AG09309 (cell line): ENCODE measurements at places on chromosomes 3 and 15.
A peak's percentile ranks its signal among the peaks of the same experiment; 100 is the strongest.

DNA sequence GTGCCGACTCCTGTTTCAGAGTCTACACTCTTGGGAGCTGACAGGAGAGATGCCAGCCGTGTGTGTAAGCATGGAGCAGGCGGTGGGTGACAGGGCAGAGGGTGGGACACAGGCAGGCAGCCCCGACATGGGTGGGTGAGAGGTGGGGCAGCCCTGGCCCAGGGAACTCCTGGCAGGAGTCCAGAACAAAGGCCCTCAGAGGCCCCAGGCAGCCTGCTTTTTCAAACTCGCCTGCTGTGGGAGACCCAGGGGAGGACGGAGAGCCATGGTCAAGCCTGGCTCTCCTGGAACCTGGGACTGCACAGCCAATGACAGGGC is 29.3 kb upstream of the SLC41A3 start:
- no peak for DNase-seq

GRCh38 chr15:101105059-101105891 is 146.6 kb downstream of the CHSY1 start:
- DNase-seq, result no peak

DNA sequence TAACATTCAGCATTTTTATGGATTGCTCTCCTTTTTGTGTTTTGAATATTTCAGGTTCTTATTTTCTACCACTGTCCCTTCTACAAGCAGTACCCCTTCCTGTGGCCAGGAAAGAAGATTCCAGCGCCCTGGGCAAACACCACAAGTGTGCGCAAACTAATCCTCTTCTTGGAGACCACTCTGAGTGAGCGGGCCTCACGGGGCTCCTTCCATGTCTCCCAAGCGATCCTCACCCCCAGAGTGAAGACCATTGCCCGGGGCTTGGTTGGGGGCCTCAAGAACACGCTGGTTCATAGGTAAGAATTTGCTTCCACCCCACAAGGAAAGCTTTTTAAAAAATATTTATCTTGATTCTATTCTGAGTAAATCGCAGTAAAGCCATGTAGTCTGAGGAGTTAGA is 118.7 kb upstream of the ZBED2 start:
- no peak for DNase-seq

GRCh38 chr15:84795186-84795585 is 22.0 kb upstream of the ALPK3 start:
- DNase-seq, result peak; percentile 5

- no peak for DNase-seq
Measured at GRCh38 chr15:71485094-71485693, 325.2 kb upstream of the NR2E3 start.

GRCh38 chr15:38509152-38509551 is 55.2 kb downstream of the FAM98B start:
- no peak for DNase-seq

- no peak for DNase-seq
Measured at GRCh38 chr3:14991818-14992612, 44.6 kb downstream of the NR2C2 start.

GRCh38 chr15:52005748-52006701 is 13.0 kb upstream of the MAPK6 start:
- no peak for DNase-seq

GRCh38 chr3:106323586-106323985 is 454.8 kb upstream of the CBLB start:
- no peak for DNase-seq

DNA sequence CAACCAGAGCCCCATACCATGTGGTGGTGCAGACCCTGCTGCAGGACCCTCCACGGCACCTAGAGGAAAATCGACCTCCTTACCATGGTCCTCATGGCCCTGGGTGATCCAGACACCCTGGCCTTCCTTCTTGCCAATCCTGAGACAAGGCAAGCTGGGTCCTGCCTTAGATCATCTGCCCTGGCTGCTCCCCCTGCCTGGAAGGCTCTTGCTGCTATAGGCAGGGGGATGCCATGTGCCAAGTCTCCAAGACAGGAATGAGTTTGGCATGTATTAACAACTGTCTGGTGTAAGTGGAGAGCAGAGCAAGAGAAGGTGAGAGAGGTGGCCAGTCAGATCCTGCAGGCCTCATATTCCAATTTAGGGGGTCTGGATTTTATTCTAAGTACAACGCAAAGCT is 7.5 kb downstream of the HEG1 start:
- DNase-seq, result no peak

- no peak for DNase-seq
Measured at GRCh38 chr3:37309921-37310665, 135.7 kb upstream of the LRRFIP2 start.

DNA sequence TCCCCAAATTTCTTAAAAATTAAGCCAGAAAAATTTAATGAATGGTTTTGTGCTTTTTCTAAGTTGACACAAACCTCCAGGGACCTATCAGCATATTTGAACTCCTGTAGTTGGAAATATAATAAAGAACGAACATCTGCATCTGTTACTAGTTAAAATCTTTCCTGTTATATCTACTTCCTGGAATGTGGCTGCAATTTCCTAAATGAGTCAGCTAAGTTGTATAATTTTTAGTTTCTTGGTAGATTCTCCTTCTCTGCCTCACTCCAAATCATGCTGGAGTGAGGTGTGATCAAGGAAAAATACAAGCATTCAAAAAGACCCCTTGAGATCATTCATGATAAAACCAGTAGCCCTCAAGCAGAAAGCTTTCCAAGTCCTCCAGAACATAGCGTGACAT is 106.2 kb upstream of the MCTP2 start:
- peak; percentile 38 for DNase-seq

DNA sequence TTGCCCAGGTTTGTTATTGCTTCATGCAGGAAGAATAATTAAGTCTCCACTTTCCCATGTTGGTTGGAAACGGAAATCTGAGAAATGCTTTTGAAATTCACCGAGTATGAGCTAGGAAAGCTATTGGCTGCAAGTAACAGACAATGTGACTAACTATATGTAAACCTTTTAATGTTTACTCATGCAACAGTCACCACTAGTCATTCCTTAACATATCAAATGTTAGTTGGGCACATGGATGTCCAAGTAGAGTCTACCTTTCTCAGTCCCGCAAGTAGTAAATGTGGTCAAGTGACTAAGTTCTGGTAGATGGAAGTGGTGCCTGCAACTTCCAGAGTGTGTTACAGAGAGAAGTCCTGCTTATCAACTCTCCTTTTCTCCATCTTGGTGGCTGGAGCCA is 52.5 kb downstream of the KLF15 start:
- no peak for DNase-seq

- DNase-seq, result no peak
Measured at GRCh38 chr3:183214277-183214612, 38.8 kb upstream of the B3GNT5 start.

GRCh38 chr15:78353093-78353492 is 12.9 kb downstream of the CRABP1 start:
- no peak for DNase-seq

- DNase-seq, result no peak
Measured at GRCh38 chr3:187945374-187945773, 200.1 kb upstream of the BCL6 start.

- no peak for DNase-seq
Measured at GRCh38 chr3:156207802-156208685, 87.7 kb downstream of the KCNAB1 start.

DNA sequence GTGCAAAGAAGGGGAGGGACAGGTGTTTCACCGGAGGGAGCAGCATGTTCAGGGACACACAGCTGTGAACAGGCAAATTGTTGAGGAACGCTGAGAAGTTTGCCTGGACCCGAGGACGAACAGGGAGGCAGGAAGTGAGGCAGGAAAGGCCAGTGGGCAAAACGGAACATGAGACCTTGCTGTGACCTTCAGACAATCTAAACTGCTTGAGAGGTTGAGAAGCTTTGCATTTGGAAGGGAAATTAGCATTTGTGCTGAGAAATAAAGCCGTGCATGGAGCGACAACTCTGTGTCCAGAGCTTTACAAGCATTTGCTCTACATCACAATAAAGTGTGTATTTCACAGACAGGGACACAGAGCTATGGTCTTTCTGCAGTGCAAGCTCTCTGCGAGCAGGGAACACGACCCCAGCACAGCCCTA is 47.9 kb downstream of the CDC25A start:
- DNase-seq, result no peak

GRCh38 chr3:6351752-6352151 is 509.2 kb upstream of the GRM7 start:
- DNase-seq, result no peak

- DNase-seq, result no peak
Measured at GRCh38 chr15:89231832-89232231, 10.5 kb upstream of the RLBP1 start.

- DNase-seq, result no peak
Measured at GRCh38 chr3:4754180-4755086, 224.8 kb upstream of the BHLHE40 start.

DNA sequence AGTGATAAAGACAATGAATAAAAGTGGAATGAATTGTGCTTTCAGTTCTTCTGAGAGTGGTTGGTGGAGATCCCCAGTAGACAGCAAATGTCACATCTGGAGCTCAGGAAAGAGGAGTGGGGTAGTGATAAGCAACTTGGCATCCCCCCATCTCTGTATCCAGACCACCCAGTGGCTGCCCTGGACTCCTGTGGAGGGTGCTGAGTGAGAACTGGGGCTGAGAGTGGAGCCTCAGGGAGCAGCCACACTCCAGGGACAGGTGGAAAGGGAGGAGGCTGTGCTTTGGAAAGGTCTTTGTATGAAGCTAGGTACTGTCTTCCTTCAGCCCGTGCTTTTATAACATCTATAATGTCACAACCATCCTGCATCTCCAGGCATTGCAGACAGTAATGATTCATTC is 85.6 kb upstream of the RASGRF1 start:
- DNase-seq, result no peak

DNA sequence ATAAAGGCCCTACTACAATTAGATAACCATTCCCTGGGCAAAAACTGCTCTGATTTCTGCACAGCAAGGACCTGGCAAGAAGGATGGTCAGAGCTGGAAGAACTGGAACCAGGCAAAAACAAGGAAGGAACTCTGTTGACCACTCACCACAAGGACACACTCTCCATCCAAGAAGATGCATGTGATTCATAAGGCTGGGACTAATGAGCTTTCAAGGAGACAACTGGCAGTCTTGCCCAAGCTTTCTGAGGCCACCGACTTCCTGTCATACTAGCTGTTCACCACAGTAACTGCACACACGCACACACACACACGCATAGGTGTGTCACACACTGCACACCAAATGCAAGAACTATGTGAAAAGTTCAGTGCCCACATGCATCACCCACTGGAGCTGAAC is 256.6 kb downstream of the OCA2 start:
- DNase-seq, result no peak

- no peak for DNase-seq
Measured at GRCh38 chr3:116929505-116930222, 220.1 kb downstream of the TUSC7 start.

- DNase-seq, result no peak
Measured at GRCh38 chr3:25442486-25442885, 14.4 kb downstream of the RARB start.

- DNase-seq, result no peak
Measured at GRCh38 chr3:25191673-25192072, 236.4 kb upstream of the RARB start.

GRCh38 chr3:28485164-28485563 is 136.5 kb upstream of the AZI2 start:
- no peak for DNase-seq

DNA sequence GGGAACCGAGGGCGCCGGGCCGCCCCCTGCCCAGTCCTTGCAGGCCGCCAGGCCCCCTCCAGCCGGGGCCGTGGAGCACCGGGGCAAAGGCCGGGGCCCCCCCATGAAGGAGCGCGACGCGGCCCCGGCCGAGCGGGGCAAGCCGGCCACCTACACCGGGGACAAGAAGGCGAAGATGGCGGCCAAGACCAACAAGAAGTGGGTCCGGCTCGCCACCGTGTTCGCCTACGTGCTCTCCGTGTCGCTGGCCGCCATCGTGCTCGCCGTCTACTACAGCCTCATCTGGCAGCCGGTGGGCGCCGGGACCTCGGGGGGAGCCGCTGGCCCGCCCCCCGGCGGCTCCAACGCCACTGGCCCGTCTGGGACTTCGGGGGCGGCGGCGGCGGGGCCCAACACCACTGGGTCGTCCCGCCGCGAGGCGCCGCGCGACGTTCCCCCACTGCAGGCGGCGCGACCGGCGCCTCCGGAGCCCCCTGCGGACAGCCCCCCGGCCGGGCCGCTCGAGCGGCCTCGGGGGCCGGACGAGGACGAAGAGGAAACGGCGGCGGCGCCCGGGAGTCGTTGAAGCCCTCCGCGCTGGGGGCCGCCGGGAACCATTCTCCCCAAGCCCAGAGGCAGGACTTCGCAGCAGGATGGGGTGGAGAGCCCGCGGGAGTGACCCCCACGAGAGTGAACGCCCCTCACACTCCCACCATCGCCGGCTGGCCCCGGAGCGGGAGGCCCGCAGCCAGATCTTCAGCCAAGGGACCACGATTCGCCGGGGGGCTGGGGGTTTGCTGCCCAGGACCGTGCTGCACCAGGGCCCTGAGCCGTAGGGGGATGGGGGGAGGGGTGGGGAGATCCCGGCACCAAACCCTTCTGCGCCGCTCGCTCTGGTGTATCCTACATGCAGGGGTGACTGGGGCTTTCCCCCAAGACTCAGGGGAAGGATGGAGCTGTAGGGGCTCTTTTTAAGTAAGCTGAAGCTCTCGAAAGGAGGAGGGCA is 753 bp downstream of the INAFM2 start:
- DNase-seq, result no peak

GRCh38 chr3:2826453-2826852 is 283.7 kb downstream of the IL5RA start:
- DNase-seq, result no peak

- DNase-seq, result no peak
Measured at GRCh38 chr3:22296601-22297000, 545.6 kb upstream of the ZNF385D start.

GRCh38 chr15:47903368-47903767 is 186.1 kb downstream of the SEMA6D start:
- no peak for DNase-seq

GRCh38 chr15:64894395-64895056 is 17.2 kb upstream of the ANKDD1A start:
- DNase-seq, result no peak

- DNase-seq, result no peak
Measured at GRCh38 chr3:51816723-51817122, 37.7 kb upstream of the IQCF6 start.

GRCh38 chr15:44246521-44247268 is 41.8 kb upstream of the GOLM2 start:
- no peak for DNase-seq

- DNase-seq, result peak; percentile 48
Measured at GRCh38 chr3:120622870-120623726, 27.0 kb downstream of the NDUFB4 start.

GRCh38 chr15:66594836-66595235 is 29.0 kb upstream of the LCTL start:
- no peak for DNase-seq

DNA sequence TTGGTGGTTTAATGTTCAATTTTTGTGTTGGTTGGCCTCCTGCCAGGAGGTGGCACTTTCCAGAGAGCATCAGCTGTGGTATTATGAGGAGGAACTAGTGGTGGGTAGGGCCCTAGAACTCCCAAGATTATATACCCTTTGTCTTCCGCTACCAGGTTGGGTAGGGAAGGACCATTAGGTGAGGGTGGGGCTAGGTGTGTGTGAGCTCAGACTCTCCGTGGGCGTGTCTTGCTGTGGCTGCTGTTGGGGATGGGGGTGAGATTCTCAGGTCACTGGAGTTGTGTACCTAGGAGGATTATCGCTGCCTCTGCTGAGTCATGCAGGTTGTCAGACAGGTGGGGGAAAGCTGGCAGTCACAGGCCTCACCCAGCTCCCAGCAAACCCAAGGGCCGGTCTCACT is 187.1 kb downstream of the DPH6 start:
- DNase-seq, result no peak
